SK-N-DZ (cell line): ENCODE measurements at places on chromosomes 6 and 20.
A peak's percentile ranks its signal among the peaks of the same experiment; 100 is the strongest.

DNA sequence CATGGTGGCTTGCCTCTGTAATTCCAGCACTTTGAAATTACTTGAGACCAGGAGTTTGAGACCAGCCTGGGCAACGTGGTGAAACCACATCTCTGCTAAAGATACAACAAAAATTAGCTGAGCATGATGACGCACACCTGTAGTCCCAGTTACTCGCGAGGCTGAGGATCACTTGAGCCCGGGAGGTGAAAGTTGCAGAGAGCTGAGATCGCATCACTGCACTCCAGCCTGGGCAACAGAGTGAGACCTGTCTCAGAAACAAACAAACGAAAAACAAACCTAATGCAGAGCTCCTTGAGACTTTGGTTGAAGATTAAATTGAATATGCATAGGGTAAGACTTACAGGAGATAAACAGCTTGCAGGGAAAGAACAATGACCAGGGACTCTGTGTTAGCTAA, 80.8 kb downstream of the SCAF8 start:
- DNase-seq, result no peak

- no peak for DNase-seq
These were observed 2.8 kb downstream of the CDH22 start for GRCh38 chr20:46305331-46305972.

DNA sequence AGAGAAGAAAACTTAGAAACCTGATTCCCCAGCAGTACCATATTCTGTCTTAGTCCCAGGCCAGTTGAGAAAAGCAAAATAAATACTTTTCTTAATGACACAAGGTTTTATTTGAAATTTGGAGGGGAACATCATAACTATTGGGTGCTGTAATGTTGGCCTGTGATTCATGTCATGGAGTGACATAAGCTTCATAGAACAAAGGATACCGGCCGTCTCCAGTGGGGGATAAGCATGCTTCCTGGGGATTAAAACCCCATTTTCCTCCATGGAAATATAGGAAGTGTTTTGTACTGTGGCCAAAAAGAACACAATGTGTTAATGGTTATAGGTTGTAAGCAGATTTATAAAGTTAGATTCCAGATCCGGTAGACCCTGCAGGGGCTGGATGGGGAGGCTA, 18.0 kb downstream of the MTHFD1L start:
- no peak for DNase-seq

GRCh38 chr6:135479601-135480000, 17.9 kb downstream of the AHI1 start:
- no peak for DNase-seq

DNA sequence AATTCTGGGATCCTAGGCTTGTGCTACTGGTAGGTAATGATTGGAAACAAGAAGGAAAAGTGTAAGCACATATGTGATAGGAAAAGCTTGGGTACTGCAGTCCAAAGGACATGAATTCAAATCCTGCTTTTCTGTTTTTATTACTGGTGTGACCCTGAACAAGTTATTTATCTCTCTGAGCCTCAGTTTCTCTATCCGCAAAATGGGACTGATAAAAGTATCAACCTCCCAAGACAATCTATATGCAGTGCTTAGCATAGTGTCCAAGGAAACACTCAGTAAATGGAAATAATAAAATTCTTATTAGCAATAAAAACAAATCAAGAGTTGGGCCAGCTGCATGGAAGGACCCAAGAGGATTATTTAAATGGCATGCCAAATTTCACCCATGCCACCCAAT, 108.5 kb downstream of the ZMYND8 start:
- no peak for DNase-seq

- DNase-seq, result no peak
These were observed 104.4 kb downstream of the SMOC2 start for GRCh38 chr6:168545428-168545827.

DNA sequence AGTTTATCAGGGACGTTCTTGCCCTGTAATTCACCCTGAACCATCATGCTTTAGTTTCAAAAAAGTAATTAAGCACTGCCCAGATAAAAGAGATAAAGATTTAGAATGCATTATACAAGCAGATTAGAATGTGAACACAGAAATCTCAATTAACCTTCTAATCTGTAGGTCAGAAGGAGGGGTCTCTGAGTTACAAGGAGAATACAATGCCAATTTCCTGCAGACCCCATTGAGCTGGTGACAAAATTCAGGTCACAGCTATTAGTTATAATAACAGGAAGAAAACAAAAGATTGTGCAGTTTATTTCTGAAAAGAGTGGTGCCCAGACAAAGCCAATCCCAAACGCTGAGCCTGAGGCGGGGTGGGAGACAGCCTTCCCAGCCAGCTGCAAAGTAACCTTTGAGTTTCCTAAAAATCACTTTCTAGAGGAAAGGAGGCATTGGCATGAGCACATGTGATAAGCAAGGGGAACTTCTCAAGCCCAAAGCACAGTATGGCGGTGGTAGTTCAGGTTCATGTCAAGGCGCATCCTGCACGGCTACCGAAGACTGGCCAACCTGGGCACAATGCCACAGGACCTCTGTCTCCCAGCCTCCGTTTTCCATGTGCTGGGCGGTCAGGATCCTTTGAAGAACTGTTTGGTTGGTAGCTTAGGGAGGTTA, 192.5 kb downstream of the TTLL2 start:
- no peak for DNase-seq

DNA sequence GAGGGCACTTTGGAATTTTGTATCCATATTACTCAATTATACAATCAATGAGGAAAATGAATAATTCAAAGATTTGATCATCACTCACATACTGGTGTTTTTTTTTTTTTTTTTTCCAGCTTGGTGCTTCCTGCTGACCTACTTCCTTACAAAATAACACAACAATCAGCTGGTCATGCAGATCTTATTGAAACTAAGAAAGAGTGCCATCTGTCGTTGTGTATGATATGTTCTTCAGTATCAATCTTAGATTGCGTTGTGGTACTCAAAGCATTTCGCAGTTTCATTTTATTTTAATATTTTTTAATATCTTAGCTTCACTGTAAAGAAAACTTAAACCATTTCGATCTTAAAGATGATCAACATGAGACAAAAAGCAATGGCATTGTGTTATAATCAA, 155.6 kb downstream of the OGFRL1 start:
- no peak for DNase-seq

- no peak for DNase-seq
These were observed 322.3 kb upstream of the SULF2 start for GRCh38 chr20:48107560-48107959.

- DNase-seq, result no peak
These were observed 29.9 kb downstream of the KCNK5 start for GRCh38 chr6:39199231-39199940.

DNA sequence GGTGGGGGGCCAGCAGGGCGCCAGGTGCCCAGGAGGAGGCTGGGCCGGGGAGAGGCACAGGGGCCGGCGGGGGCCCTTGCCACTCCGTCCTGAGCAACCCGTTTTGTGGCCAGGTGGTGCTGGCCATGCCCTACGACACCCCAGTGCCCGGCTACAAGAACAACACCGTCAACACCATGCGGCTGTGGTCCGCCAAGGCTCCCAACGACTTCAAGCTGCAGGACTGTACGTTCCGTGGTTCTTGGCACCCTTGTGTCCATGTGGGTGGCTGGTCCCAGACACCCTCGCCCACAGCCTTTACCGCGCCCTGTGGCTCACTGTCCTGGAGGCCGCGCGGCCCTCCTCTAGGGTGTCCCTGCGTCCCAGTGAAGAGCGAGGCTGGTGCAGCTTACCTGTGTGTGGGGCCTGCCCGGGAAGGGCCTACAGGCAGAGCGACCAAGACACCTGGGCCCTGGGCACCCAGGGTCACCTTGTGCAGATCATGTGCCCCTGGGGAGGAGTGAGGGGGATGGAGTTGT, 28.7 kb downstream of the PYGB start:
- no peak for DNase-seq

- no peak for DNase-seq
These were observed 167.9 kb upstream of the JARID2 start for GRCh38 chr6:15077961-15078360.

DNA sequence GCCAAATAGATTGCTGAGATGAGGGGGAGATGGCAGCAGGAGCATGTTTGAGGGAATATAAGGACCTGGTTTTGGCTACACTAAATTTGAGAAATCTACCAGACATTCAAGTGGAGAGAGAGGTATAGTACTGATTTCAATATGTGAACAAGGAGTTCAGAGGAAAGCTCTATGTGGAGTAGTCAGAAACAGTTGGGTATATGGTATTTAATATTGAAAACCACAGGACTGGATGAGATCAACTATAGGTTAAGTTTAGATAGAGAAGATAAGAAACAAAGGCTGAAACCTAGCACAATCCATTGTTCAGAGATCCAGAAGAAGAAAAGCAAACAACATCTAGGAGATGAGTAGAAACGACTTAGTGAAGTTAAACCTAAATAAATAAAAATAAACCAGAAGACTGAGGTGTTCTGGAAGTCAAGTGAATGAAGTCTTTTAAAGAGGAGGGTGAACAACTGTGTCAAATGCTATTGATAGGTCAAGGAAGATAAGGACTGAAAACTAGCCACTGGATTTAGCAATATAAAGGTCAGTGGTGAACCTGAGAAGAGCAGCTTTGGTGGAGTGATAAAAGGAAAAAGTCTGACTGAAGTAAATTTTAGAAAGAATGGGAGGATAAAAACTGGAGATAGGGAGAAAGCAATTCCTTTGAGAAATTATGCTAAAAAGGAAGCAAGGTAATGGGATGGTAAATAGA, 121.2 kb upstream of the RUNX2 start:
- no peak for DNase-seq

DNA sequence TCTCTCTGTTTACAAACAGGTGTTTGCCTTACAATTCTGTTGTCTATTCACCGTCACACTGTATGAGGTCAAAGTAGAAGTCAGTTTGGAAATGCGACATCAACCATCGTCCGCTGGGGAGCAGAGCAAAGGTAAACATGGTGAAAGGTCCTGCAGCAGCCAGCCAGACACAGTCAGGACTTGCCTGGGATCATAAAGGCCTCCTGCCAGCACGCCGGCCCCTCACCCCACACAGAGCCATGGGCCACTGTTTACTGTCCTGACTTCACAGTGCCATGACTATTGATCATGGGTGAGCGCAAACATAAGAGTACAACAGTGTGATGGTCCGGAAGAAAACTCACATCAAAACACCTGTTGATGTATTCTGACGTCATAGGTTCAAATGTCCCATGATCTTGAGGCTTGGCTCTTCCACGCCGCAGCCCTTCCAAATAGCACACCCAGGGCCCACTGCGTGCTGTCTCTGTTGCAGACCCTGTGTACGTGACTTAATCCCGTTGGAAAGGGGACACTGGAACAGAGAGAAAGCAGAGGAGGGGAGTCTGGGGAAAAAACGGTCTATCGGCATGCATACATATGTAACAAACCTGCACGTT, 16.9 kb upstream of the PPP1R3G start:
- no peak for DNase-seq

DNA sequence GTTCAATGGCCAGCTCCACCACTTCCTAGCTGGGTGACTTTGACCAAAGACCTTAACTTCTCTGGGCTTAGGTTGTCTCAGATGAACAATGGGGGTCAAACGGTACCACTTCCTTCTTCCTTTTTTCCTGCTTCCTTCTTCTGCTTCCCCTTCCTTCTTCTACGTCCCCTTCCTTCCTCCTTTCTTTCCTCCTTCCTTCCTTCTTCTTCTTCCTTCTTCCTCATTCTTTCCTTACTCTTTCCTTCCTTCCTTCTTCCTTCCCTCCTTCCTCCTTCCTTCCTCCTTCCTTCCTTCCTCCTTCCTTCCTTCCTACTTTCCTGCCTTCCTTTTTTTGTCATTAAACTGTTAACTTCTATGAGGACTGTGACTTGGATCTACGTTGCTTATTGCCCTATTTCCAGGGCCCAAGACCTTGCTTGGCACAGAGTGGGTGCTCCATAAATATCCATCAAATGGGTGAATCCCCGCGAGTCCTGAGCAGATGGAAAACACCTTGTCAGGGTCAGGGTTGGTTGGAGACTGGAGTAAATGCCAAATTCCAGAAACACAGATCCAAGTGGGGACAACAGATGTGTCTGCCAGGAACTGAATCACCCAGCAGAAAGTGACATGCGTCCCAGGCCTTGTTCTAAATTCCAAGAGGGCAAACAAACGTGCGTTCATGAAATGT, 243.3 kb downstream of the PREX1 start:
- DNase-seq, result no peak

DNA sequence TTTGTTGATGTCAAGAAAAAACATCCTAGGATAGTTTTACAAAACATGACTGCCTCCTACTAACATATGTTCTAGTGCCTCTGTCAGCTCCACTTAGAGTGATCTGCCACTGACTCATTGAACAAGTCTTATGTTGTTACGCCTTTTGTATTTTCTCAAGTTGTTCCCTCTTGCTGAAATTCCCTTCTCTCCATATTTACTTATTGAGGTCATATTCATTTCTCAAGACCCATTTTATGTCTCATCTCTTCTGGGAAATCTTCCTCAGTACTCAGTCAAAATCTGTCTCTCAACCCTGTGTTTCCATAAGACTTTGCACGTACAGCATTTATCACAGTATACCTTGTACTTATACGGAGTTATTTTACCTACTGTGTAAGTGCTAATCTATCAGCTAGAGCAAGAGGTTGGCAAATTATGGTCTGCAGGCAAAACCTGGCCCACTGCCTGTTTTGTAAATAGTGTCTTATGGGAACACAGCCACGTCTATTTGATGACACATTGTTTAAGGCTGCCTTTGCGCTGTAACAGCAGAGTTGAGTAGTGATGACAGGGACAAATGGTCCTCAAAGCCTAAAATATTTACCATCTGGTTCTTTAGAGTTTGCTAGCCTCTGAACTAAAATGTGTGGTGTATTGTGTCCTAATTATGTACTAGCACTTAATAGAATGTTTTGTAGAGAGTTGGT, 83.4 kb downstream of the ADGRB3 start:
- no peak for DNase-seq

DNA sequence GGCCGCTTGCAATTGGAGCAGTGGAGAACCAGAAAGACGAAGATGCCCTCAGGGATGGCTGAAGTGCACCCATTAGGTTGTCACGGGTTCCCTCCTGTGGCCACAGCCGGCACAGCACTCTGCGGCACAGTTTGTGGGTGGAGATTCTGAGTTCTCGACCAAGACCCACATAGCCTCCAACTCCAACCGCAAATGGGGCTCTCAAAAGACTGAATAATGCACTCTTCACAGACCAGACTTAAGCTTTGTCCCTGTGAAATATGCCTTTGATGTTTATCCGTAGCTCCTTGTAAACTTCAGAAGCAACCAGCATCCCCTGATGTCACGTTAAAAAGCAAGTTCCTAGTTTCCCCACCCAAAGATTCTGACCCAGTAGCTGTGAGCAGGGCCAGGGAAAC, 934 bp upstream of the CST9 start:
- DNase-seq, result peak; percentile 66

DNA sequence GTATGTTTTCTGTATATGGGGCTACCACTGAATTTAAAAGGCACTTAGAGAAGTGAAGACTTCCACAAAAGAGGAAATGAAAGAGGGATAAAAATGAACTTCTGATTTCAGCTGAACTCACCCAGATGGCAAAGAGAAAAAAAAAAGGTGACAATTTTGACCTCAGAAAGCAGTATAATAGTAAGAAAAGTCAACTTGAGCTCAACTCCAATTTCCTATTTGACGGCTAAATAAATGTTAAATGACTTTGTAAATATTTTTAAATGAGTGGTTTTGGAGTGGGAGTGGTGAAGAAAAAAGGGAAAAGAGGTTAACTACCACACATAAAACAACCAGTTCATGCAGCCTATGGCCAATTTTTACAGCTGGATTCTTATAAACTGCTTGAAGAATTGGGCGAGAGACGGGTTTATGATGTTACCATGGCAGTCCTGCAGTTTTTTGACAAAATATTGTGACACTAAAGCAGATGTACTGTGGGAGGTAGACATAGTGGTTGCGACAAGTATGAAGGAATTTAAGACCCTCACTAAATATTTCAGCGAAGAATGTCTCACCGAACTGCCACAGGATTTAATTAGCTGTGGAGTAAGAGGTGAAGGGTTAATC, 49.8 kb upstream of the ADTRP start:
- DNase-seq, result no peak
